LHCN-M2 (cell line): ENCODE measurements at places on chromosomes 3 and 15. TPM values are rescaled to one million over a fixed set of nuclear protein-coding genes. Genes with fewer than 3 reads are reported as not detected.

Gene CLDN16
- total RNA-seq, result 0.13 TPM in 1 of 2 replicates, not detected in the other

Gene CLDN1
- total RNA-seq, result 0.06 TPM in 1 of 2 replicates, not detected in the other

DNA sequence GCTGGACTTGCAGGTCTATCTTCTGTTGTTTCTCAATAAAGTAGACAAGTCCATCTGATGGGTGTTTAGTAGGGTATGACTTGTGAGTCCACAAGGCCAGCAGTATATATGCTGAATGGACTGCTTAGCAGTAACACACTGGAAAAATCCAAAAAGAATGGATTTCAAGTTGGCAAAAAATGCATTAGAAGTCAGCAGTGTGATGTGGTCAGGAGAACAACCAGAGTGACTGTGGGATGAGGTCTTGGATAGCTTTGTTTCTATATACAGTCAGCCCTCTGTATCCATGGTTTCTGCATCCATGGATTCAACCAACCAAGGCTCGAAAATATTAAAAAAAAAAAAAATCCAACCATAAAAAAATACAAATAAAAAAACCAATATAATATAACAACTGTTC, 55.8 kb downstream of the LPP start:
- DNase-seq, result no peak

DNA sequence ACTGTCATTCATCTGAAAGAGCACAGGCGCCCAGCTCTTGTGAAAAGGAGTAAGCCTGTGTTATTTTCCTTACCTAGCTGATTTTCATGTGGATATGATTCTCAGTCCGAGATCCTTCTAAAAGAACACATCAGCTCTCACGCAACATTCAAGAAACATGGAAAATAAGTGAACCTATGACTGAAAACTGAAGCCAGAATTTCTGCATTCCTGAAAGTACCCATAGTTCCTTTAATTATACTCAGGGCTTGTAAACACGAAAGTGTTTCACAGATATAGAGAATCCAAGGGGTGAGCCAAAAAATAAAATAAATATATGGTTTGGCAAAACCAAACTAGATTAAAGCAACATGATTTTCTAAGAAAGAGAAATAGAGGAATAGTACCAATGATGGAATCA, 100.8 kb upstream of the CHMP2B start:
- DNase-seq, result no peak

DNA sequence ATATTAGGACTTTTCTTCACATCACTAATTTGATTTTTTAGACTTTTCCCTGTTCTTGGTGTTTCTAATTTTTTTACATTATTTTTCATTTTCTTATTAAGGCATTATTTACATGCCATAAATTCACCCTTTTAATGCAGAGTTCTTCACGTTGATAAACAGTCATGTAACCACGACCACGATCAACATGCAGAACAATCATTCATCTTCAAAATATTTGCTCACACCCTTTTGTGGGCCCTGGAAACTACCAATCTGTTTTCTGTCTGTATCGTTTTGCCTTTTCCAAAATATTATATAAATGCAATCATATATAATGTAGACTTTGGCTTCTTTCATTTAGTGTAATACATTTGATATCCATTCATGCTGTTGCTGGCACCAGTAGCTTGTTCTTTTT, 48.7 kb downstream of the ARRDC4 start:
- DNase-seq, result no peak

GRCh38 chr3:122169911-122170310, 13.6 kb upstream of the CASR start:
- DNase-seq, result no peak

DNA sequence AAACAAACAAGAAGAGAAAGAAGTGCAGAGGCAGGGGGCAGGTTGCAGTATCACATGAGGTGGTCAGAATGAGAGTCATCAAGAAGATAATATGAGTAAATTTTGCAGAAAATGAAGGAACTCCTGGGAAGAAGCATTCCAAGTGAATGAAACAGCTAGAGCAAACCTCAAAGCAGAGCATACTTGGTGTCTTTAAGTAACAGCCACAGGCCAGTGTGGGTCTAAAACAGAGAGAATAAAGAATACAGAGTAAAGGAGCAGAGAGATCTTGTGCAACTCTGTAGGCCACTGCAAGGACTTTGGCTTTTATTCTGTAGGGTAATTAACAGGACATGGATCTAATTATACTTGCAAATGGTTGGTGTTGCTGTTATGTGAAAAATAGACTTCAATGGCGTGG, 81.3 kb downstream of the STAC start:
- peak; percentile 17 for DNase-seq

GRCh38 chr3:187369089-187369447, 883 bp downstream of the RTP4 start:
- DNase-seq, result no peak

GRCh38 chr3:76039431-76039830, 254.1 kb upstream of the ZNF717 start:
- peak; percentile 51 for DNase-seq

GRCh38 chr3:175606650-175607318, 747.6 kb downstream of the NAALADL2 start:
- DNase-seq, result peak; percentile 26

GRCh38 chr15:70008697-70009290, 88.9 kb downstream of the TLE3 start:
- DNase-seq, result no peak

DNA sequence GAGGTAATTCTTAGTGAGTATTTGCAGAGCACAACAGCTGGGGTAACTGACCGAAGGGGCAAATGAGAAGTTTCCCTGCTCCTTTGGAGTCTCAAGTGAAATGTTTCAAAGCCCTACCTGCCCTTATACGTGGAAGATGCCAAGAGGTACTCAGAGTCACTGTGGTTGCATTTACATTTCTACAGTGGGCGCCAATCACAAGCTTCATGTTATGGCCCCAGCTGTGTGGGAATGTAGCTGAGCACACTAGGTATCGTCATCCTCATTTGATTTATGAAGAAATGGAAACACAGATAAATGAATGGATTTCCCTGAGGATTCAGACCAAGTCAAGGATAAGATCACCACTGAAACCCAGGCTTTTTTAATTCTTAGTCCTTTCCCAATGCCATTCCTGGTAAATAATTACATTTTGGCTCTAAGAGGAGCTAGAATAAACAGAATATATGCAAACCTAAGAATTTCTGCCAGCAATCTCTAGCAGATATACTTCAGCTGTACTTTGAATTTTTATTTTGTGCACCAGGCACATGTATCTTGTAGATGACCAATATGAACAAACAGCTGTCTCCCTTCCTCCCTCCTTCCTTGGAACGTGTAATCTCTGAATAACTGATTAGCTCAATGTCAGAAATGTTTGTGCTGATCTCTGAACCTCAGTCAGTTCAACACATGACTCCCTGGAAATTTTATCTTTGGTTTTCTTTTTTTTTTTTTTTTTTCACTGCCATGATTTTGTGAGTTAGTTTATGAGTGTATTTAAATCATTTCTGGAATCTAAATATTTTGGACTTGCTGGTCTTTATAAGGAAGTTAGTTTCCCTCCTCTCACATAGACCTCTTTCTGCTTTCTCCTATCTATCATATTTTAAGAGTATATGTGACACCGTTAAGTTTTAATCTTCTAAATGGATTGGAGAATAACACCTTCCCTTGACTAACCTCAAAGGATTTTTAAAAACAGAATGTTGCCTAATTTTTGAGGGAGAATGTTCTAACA, 69.2 kb downstream of the MAP2K5 start:
- peak; percentile 54 for DNase-seq

DNA sequence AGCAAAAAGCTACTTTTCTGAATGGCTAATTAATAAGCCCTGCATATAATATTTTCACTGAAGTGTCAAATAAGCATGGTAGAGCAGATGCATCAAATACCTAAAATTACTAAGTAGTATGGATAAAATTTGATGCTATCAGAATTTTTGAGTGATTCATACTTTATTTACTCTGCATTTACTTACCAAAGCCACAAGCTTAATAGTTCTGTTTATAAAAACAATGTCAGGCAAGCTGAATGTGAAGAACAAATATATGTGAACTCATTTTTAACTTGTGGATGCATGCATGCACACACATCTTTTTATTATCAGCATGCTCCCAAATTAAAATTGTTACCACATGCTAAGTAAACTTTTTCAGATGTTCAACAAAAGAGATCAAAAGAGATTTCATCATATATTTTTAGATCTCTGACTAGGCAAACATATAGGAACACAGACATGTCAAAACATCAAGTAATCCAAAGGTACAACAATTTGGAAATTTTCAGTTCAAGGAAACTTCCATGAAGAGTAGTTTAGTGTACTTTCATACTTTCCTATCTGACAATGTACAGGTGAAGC, 969.4 kb downstream of the ROBO1 start:
- no peak for DNase-seq
